ENCODE measurements at places on chromosomes 13 and 19.

DNA sequence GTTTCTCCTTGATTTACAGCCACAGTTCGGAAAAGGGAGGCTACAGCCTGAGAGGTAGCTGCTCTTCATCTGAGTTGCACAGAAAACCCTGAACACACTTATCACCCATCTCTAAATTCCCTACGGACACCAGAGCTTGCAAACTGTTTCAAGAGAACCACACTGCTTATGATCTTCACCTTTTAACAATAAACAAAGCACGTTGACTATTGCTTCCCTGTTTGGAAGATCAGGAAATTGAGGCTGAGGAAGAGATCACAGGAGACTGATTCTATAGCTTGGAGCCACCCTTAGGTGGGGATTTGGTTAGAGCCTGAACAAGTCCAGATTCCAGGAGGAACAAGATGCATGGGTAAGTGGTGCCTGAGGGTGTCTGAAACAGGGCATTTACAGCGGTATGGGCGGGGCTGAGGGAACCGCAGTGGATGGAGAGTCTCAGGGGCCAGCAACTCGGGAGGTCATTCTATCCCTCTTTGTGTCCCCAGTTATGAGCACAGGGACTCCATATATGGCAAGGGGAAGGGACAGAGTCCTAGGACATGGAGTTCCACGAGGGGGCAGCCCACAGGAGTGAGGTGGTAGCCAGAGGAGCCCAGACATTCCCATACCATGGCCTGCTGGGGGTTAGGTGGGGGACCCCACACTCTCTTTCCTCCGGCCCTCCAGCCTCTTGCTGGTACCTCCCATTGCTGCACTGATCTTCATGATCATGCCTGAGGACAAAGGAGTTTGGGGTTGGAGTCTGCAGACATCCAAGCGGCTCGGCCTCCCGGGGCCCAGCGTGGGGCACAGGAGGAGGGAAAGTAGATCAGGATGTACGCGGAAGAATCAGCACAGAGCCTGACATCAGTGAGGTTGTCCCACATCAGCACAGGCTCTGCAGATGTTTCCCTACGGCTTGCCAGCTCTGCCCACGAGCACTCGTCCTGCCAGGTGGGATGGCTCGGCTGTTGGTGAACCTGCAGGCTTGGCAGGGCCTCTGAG lies 162.3 kb upstream of the ZNF536 start:
- DNase-seq = no peak

DNA sequence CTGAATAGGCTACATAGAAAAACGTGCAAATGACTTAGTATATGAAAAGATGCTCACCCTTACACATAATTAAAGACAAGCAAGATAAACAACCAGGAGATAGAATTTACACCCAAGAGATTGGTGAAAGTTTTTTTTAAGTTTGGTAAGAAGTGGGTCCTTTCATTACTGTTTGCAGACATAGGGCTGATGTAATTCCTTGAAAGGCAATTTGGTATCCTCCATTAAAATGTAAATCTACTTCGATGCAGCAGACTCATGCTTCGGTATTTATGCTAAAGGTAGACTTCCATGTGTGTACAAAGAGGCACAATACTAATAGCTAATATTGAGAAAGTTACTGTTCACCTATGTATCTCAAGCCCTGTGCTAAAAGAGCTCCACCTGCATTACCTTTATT lies 33.5 kb downstream of the CNMD start:
- DNase-seq = no peak

GRCh38 chr13:48829536-48829935 lies 146.2 kb upstream of the FNDC3A start:
- DNase-seq = no peak

DNA sequence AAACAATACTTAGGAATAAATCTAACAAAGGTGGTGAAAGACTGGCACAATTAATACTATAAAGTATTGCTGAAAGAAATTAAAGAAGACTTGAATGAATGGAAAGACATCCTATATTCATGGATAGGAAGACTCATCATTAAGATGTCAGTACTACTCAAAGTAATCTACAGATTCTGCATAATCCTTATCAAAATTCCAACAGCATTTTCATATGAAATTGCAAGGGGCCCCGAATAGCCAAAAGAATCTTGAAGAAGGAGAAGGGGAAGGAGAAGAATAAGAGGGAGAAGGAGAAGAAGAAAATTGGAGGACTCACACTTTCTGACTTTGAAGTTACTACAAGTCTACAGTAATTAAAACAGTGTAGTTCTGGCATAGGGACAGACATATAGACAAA lies 25.6 kb upstream of the LRP3 start:
- no peak for DNase-seq

GRCh38 chr19:948842-949496 lies 23.1 kb downstream of the ARID3A start:
- DNase-seq = no peak

DNA sequence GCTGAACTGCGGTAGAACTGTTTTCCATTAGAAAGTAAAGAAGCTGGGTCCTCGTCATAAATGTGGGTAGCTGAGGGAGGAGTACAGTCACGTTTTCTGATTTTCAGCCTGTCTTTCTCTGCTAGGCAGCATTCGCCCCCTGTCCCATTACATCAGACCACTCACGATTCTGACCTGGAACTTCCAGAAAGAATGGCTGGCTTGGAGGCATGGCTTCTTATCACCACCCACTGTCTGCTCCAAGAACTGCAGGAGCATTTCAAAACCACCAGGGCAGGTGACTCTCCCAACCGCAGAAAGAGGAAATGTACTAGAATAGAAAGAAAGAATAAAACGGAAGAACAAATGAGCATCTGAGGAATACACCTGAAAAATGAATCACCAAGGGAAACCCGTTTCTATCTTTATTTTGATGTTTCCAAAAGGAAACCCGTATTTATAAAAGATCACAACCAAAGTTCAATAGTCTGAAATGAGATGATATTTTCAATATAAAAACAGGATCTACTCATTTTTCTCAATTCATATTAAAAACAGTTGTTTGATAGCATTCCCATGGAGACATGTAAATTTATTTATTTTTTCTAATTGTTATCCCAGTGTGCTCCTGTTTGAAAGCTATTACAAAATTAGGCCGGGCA lies 22.1 kb upstream of the POMP start:
- DNase-seq = peak; percentile 39

DNA sequence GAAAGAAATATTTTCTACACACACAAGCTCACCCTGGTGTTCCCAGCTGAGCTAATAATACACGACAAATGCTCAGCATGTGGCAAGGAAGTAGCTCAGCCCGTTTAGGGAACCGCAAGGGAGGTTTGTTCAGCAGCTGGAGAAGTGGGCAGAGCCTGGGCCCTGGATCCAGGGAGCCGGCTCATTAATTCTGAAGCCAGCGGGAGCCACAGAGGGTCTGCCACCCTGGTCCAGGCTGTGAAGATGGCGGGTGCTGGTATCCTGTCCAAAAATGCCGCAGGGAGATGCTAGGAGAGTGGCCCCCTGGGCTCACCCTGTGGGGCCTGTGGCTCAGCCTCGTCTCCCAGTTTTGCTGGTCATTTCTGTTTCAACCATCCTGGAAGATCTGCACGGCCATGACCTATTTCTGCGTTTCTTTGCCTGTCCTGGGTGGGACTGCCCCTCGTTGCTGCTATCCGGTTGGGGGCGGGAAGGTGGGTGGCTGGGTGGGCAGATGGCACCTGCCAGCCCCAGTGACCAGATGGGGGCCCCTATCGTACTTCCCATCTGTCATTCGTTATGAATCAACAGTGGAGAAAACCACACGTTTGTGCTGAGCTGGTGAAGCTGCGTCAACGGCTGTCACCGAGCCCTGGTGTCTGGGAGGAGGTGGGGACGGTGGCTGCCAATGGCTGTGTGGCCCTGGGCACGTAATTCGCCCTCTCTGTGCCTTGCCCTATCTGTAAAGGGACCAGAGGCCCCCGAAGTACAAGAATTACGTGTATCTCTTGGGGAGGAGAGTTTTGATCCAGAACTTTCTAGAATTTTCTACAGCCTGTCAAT lies 2.7 kb upstream of the GNA15 start:
- no peak for DNase-seq

DNA sequence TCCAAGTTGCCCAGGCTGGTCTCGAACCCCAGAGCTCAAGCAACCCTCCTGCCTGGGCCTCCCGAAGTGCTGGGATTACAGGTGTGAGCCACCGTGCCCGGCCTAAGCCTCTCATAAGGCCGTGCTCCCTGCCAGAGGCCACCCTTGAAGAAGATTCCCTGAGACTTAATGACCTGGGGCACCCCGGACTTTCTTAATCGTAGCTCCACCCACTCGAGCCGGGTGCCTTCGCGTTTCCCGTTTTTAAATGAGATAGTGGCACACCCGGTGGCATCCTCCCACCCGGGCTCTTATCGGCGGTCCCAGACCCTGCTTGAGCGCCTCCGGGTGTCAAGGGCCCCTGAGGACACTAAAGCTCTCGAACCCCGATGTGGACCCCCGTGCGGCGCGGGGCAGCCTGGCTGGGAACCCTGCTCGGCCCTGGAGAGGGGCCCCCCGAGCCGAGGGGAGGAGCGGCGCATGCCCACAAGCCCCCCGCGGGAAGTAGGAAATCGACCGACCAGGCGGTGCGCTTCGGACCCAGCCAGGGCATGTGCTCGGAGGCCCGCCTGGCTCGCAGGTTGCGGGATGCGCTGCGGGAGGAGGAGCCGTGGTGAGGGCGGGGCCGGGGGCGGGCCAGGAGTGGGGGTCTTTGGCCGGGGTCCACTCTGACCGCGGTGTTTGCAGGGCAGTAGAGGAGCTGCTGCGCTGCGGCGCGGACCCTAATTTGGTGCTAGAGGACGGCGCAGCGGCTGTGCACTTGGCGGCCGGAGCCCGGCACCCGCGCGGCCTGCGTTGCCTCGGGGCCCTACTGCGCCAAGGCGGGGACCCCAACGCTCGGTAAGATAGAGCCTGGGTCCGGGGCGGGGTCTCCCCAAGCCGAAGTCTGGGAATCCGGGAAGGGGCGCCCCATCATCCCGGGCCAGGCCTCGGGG lies at the start of gene ANKLE1:
Gene ANKLE1, plus strand, starts transcription at position 511 of the 914 bp plus-strand sequence. Its CDS starts 20 bp downstream, at position 531.
- no peak for DNase-seq

- no peak for DNase-seq
Observed at GRCh38 chr13:99666146-99666805, 165.0 kb downstream of the TM9SF2 start.

- no peak for DNase-seq
Observed at GRCh38 chr13:35649162-35649561, 172.7 kb upstream of the MAB21L1 start.

DNA sequence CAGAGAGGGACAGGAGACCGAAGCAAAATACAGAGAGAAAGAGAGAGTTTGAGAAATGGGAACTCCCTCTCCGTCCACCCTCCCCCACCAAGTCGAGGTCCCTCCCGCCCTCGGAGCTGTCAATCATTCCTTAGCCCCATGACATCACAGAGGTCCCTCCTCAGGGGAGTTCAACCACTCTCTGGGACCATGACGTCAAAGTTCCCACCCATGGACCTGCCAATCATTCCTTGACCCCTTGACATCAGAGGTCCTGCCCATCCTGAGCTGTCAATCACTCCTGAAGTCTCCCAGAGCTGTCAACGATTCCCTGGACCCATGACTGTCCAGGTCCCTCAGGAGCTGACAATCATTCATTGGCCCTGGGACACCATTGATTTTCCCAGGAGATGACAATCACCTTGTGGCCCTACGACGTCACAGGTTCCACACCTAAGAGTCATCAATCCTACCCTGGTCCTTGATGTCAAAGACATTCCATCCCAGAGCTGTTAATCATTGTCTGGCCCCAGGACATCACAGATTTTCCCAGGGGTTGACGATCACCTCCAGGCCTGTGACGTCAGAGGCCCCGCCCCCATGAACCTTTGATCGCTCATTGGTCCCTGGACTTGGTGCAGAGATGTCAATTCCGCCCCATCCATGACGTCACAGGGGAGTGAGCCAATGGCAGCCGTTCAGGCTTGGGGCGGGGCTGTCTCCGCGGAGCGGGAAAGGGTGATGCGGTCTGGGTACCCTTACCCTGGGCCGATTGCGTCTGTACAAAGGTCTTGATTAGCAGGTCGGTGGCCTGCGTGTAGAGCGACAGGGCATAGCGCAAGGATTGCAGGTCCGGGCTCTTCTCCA lies 61.7 kb downstream of the COLGALT1 start:
- DNase-seq = no peak

DNA sequence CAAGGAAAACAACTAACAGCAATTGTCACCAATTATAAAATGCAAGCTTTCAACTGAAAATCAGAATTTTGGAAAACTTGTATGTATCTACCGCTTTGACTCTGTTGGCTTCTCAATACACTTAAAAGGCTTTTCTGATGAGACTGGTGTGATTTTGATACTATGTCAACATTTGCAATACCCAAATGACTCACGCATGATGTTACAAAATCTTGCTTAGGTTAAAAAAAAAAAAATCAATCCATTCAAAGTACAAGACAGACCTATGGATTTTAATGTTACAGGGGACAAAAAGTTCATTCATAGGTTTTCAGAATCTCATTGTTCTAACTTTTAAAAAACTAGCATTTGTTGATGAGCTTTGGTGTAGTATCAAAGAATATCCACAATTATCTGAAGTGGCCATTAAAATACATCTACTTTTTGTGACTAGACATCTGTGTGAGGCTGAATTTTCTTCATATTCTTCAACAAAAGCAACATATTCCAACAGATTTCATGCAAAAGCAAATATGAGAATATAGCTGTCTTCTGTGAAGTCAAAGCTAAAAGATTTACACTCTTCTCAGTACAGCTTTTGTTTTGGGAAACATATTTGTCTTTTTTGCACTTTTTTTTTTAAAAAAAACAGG lies 10.7 kb downstream of the ELF1 start:
- no peak for DNase-seq

- DNase-seq = no peak
Observed at GRCh38 chr19:16342002-16342715, 17.5 kb downstream of the KLF2 start.

DNA sequence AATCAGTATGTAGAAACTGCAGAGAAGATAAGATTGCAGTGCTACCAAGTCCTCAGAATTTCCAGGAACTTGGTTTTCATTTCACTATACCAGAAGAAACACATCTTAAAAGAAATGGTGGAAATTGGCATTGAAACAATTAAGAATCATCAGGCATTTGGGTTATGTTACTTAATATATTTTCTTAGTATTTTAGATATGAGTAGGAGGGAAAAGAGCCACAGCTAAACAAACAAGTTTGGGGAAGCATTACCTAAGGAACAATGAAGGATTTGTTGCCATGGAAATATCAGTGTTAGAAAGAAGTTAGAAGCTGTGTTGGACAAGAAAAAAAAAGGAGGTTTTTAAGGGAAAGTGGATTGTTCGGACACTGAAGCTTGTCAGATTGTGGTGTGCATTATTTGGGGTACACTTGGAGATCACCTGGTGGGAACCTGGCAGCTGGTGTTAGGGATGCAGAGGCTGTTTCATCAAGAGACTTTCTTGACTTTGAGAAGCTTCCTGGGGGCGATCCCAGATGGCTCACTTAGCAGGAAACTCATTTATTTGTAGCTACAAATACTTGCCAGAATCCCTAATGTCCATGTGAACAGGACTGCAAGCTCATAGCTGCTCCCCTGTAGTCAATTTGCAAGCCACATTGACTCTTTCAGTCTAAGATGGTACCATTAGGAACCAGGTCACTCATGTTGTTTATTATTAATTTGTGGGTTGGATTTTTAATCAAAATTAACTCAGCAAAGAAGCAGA lies 246.7 kb downstream of the RFC3 start:
- DNase-seq = no peak

Data from NCI-H1048 (cell line).